ENCODE measurements at places on chromosomes 7 and 10.

DNA sequence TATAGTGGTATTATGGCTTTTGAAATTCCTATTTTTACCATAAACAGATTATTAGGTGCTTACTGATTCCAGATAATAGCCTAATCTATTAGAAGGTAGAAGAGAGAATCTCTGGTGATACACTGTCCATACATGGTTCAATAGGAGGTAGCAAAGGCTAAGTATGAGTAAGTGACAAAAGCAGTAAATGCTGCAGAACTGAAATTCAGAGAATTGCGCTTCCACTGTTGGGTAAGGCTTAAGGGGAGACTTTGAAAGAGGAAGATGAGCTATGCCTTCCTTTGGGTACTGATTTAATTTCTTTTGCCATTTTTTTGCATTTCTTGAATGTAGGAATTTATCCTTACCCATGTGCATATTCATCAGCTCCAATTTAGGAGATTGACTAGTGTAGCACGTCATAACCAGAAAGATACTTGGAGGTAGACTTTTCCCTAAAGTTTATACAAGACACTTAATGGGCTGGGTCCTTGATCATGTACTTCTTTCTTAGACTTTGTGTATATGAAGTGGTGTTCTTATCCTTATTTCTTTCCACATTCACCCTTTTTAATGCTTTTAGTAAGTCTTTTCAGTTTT, 15.3 kb downstream of the MKLN1 start:
- no peak for DNase-seq

DNA sequence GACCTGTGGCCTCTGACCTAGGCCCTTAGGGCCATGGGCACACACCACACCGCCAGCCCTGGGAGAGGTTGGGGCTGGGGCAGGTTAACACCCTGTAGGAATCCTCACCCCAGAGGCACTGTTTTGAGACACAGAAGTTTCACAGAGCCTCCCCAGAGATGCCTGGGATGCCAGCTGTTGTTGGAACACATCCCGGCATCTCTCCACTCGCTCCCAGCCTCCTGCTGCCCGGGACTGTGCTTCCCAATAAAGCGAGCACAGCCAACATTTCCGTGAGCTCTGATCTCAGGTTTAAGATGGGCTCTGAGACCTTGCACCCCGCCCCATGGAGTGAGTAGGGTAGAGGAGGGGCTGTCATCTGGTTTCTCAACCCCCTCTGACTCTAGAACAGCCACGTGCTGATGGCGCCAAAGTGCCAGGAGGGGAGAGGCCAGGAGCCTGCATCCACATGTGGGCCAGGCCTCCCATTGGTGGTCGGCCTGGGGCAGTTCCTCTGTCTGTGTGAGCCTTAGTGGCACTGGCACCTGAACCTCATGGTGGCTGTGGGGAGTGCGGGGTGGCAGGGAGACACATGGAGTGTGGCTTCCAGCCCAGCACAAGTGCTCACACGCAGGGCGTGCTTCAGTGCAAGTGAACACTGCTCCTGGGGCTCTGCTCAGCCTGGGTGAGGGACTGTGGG, 54.7 kb downstream of the RASGEF1A start:
- DNase-seq: no peak

- no peak for DNase-seq
Measured at GRCh38 chr10:48595539-48595932, 9.3 kb downstream of the ARHGAP22 start.

- no peak for DNase-seq
Measured at GRCh38 chr7:127962589-127963361, 68.5 kb downstream of the LRRC4 start.

GRCh38 chr7:12814828-12815227, 127.4 kb downstream of the ARL4A start:
- DNase-seq: no peak

- no peak for DNase-seq
Measured at GRCh38 chr7:22361795-22362194, 4.8 kb upstream of the RAPGEF5 start.

GRCh38 chr7:106890952-106891351, 25.9 kb downstream of the PIK3CG start:
- DNase-seq: no peak

GRCh38 chr7:55224111-55224510, 141.0 kb upstream of the LANCL2 start:
- no peak for DNase-seq

- no peak for DNase-seq
Measured at GRCh38 chr10:73800560-73801252, 10.7 kb downstream of the NDST2 start.

DNA sequence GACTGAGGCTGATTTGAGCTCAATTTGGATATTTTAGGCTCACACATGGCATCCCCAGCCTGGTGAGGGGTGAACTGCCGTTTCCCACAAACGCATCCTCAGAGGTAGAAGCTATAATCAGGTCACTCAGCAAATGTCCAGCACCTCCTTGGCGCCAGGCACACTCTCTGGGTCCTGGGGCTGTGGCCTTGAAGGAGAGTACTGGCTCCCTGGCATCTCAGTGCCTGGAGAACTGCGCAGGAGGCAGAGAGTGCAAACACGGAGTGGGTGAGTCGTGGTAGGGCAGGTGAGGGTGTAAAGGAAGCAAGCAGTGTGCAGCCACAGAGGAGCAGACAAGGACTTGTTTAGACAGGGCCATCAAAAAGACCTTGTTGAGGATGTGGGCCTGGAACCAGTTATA, 224.0 kb upstream of the ZNF32 start:
- DNase-seq: no peak

DNA sequence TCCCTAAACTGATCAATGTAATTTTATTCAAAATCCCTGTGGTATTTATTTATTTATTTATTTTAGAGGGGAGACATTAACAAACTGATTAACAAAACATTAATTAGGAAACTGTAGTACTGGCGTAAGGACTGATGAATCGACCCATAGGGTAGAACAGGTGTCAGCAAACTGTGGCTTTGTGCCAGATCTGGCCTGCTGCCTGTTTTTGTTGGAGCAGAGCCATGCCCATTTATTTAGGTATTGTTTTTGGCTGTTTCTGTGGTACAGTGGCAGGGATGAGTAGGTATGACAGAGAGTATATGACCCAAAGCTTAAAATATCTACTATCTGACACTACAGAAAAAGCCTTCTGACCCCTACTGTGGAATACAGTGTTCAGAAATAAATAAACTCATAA, 332.5 kb upstream of the ETV1 start:
- no peak for DNase-seq

DNA sequence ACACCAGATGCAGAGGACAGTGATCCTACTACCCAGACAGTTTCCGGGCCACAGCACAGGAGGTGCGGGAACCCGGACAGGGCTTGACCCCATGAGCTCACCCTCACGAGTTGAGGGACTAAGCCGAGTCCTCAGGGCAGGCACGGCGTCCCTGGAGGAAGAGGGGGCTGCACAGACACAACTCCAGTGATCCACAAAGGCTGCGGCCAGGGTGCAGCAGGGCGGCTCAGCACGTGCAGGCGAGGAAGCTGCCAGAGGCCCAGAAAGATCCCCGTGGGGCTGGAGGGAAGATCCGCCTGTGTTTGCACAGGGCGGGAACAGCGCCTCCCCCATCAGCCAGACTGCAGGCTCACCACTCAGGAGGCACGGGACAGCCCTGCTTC, 45.9 kb upstream of the TMEM72 start:
- DNase-seq: no peak
